GDM1 (cell line): ENCODE measurements at places on chromosomes 2 and 18.
A peak's percentile ranks its signal among the peaks of the same experiment; 100 is the strongest.

- DNase-seq, result no peak
Observed at GRCh38 chr18:25019931-25020330, 332.0 kb downstream of the ZNF521 start.

DNA sequence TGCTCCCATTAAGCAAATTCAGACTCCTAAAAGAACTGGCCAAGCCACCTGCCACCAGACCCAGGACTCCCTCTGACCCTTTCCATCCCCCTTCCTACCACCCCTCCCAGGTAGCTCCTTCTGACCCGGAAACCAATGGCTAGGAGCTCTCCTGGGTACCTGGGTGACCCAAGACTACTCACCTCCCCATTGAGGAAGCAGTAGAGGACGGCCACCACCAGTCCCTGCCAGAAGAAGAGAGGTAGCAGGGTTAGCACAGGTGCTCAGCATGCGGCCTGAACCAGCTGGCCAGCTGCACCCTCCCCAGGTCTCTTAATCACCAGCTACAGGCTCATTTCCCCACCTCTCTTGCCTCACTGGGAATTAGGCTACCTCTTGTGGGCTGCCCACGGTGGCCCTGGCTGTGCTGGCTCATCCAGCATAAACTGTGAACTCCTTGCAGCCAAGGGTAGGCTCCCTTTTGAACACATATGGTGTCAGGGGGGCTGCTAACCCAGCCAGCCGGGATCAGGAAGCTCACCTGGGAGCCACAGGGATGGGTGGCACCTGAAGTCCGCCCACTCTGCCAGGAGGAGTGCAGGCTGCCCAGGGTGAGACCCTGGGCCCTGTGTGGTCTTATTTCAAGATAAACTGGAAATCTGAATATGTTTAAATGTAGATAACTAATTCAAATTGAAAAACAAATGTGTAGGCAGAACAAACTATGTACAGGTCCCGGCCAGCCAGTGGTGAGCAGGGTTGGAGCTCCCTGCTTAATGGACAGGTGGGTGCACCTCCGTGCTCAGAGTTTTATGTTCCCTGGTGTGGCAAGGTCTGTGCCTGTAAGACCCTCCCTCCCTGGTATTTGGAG lies 9.9 kb downstream of the TMEM37 start:
- DNase-seq, result no peak

DNA sequence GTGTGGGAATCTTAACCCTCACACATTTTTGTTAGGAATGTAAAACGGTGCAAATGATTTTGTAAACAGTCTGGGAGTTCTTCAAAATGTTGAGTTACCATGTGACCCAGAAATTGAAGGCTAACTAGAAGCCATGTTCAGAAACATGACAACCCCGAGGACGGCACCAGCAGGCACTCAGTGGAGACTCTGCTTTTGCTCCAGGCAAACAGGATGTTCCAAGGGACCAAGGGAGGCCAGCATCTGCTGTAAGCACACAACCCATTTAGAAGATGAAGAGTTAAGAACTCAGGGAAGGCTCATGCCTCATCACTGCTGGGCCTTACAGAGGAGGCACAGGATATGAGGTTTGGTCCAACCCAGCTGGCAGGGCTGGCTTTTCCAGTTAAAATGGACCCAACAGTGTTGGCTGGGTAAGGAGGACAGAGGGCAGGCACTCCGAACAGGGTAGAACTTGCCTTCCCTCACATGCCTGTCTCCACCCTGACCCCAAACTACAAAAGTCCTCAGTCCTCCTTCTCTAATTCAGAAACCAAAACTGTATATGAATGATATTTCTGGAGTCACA lies 23.6 kb downstream of the PARD6G start:
- no peak for DNase-seq

DNA sequence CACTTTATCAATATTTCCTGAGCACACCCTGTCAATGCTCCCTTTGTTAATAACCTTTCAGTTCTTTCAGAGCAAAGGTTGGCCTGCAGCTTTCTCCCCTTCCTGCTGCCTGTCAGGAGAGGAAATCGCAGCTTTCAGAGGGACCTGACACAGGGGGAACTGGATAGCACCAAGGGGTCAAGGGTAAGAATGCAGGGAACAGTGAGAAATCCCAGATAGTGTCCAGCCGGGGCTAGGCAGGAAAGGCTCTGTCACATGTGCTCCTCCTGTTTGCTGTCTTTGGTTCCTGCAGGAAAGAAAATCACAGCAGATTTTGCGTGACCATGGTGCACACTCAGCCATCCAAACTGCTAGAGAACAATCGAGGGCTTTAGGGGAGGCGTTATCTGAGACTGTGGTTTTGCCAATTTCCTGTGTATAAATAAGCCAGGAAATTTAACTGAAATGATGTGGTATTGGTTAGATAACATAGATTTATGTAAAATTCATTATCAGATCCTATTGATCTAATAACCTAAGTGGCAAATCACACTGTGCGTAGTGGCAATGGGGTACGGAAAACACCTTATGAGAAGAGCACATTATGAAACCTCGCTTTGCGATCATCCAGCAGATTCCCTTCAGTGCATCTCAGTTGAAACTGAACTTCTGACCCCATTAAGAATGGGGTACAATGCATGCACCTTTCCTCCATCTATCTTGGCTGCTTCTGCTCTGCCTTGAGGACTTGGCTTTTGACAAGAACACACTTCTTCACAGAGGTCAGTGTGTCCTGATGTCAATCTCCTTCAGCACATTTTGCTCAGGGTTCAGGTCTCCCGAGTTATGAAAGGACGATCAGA lies 178.0 kb downstream of the ICOS start:
- no peak for DNase-seq

DNA sequence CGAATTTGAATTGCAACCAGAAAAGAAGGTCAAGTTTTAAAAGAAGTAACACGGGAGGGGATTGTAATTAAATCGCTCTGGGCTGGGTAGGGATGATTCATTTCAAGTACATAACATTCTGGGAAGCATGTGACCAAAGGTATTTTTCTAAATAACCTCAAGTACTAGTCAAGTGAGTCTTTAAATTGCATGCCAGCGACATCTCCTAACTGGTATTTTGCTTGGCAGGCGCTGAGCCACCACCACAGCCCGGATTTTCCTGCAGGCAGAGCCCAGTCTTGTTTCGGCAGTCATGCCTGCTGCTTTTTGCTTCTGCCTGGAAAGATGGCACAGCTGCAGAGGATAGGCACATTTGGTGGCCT lies 33.7 kb upstream of the NPAS2 start:
- DNase-seq, result no peak

- DNase-seq, result no peak
Observed at GRCh38 chr2:233813236-233814055, 35.3 kb downstream of the MROH2A start.

- no peak for DNase-seq
Observed at GRCh38 chr2:212242724-212243123, 295.9 kb downstream of the ERBB4 start.

DNA sequence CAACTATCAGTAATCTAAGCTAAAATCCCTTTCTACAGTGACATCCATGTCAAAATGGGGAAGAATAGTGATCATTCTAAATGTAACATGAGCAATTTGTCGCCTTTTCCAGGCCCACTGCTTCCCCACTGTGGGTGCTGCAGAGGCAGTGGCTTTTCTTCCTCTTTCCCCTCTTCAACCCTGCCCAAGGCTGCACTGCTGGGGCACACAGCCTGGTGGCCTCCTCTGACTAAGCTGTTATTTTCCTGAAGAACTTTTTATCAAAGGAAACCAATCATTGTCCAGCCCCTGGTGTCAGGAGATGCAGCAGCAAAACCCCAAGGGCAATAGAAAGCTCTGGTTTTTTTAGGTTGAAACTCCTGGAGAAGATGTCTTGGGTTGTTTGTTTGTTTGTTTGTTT lies 117.6 kb upstream of the KLF7 start:
- DNase-seq, result peak; percentile 54

DNA sequence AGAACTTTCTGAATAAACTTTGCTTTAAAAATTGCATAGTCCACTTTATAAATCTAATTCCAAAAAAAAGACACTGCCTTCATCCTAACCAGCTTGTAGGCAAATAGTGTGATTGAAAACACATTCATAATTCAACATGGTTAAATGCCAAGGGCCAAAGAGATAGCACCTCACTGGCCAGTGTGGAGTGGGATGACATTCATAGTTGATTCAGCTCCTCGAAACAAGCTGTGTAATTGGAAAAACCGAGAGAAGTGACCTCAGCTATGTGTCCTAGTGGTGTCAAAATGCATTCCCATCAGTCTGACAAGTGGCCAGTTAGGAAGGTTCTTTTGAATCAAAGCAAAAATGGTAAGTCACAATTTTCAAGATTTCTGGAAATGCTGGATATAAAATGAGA lies 1068.5 kb upstream of the CELF4 start:
- no peak for DNase-seq

GRCh38 chr2:228599297-228599696 lies 417.8 kb upstream of the SPHKAP start:
- no peak for DNase-seq

DNA sequence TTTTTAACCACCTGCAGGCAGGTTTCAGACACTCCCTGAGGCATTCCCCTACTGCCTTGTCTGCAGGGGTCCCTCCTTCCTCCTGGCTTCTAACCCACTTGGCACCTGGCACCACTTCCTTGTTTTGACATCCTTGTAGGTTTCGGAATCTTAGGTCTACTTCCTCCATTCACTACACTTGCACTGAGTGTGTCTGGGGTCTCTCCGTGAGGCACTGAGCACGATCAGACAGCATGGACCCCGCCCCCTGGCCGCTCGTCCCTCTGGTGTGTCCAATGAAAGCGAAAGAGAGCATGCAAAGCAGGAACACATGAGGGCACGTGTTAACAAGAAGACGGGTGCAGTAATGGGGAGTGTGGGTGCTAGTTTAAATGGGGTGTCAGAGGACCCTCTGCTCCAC lies 63.8 kb downstream of the HAUS1 start:
- peak; percentile 9 for DNase-seq

DNA sequence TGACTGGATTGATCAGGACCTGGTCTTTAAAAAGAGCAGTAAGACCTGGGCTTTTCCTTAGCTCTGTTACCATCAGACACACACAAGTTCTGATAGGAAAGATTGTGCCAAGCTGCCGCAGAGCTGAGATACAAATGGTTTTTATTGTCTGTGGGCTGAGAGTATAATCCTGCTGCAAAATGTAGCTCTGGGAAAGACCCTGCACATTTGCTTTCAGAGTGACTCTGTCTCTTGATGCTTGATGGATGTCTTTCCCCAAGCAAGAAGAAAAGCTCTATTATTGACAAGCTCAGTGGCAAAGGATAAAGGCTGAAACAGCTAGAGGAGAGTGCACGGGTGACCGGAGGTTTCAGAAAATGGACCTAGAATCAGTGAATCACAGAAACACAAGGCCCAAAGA lies 95.3 kb upstream of the PARD3B start:
- DNase-seq, result no peak

- no peak for DNase-seq
Observed at GRCh38 chr2:152562198-152562884, 154.9 kb downstream of the PRPF40A start.
